ENCODE measurements at places on chromosomes 6 and 20.

GRCh38 chr20:61705386-61706258 lies 360.1 kb downstream of the TAF4 start:
- no peak for DNase-seq

DNA sequence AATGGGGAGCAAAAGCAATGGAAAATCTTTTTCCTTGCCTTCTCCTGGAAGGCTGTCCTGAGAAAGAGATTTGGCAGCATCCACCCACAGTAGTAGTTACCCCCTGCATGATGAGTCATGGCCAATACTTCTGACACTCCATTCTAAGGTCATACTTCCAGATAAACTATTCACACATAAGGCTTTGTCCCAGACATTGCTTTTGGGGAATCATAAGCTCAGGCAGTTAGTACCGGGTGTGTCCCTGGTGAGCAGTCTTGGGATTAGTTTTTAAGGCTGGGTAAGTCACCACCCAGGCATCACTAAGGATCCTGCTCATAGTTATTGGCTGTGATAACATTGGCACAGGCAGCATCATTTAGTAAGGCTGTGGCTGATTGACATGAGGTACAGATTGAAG lies 160.6 kb upstream of the GGTLC1 start:
- DNase-seq: no peak

DNA sequence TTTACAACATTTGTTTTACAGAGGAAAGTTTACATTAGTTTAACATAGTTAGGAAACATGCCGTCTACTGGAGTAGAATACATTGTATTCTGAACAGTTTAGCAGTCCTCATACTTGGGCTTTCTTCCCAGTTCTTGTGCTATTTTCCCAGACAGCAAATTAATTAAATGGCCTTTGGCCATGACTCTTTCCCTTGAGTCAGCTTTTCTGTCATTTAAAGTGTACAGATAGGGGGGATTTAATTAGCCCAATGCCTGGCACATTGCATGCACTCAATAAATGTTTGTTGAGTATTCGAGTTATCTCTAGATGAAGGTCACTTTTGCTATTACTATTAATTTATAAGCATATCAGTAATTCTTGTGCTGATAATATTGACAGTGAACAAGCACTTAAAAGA lies 1.6 kb downstream of the TMEM244 start:
- DNase-seq: no peak

DNA sequence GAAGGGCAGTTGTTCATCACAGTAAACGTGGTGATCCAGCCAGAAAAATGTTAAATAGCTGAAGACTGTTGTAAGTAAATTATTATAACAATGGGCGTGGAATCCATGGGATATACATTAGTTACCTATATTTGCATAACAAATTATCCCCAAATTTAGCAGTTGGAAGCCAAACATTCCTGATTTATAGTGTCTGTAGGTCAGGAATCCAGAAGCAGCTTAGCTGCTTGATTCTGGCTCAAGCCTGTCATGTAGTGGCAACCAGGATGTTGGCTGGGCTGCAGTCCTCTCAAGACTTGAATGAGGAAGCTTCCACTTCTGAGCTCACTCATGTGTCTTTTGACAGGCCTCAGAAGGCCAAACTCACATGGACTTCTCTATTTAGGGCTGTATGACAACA lies 6.9 kb upstream of the ADGRB3 start:
- no peak for DNase-seq

GRCh38 chr20:46307139-46307998 lies 929 bp downstream of the CDH22 start:
- peak; percentile 98 for DNase-seq

GRCh38 chr6:2999618-3000557 lies at the start of gene NQO2:
TSS of gene NQO2 (plus strand) at chr6:2999894. CDS start at chr6:3006553, 6,659 bp downstream.
- DNase-seq: peak; percentile 84

DNA sequence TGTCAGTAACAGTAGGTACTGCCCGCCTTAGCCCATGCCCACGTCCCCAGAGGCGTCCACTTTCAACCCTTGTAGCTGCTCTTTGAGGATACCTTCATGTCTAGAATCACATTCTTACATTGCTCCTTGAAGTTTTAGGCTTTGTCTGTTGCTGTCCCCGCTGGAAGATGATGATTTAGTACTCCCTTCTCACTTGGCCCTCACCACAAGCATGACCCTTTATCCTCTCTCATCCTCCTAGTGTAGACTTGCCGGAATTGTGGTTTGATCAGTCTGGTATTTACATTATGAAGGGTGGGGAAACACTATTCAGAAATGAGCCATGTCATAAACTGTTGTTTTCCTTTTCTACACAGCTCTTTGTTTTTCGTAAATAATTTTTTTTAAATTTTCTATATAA lies 87.4 kb downstream of the ARID1B start:
- DNase-seq: no peak

GRCh38 chr6:135251498-135252441 lies 70.7 kb downstream of the MYB start:
- DNase-seq: no peak

Data from GM12891 (cell line).